Inflammatory macrophage (primary cell): ENCODE measurements at places on chromosomes 7 and 10.

GRCh38 chr10:133353202-133353959 is 4.4 kb downstream of the FUOM start:
- no peak for DNase-seq

GRCh38 chr7:57308631-57309408 is 141.2 kb upstream of the ZNF716 start:
- DNase-seq, result no peak

- no peak for DNase-seq
Observed at GRCh38 chr10:58936364-58936763, 240.1 kb upstream of the PHYHIPL start.

- no peak for DNase-seq
Observed at GRCh38 chr7:124246262-124246863, 213.5 kb upstream of the TMEM229A start.

DNA sequence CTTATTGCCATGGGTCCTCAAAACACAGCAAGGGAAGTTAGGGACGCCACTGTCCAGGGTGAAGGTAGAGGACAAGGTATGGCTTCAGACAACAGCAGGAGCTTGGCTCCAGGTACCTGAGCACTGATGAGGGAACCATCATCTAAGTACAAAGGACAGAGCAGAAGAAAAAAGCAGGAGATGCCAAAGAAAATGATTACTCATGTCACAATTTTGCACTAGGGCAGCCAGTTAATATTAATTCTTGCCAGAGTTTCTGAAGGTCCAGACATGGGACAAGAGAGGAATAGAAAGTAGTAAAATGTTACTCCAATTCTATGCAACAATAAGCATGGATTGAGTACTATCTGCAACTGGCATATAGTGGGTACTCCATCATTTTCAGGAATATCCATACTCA is 14.1 kb downstream of the PTN start:
- no peak for DNase-seq

- DNase-seq, result no peak
Observed at GRCh38 chr7:71601851-71602250, 469.9 kb downstream of the GALNT17 start.

GRCh38 chr7:92735707-92736106 is 100.7 kb downstream of the CDK6 start:
- DNase-seq, result no peak
